Neural crest cell (in vitro differentiated cells): ENCODE measurements at places on chromosomes 5 and 9.

DNA sequence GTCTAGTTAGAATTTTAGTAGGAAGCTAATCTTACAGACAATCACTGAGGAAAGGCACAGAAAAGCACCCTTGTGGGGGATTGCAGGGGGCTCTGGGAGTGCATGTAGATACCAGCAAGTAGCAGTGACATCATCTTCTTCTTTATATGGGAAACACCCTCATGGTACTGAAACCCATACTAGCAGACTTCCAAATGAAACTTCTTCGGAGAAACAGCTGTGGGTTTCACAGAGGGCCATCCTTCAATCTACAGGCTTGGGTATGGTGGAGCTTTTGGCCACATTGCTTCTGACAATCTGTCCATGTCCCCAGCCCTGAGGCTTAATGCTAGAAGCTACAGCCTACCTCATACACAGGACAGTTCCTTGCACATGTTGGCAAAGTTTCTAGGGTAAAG lies 165.2 kb upstream of the NFIB start:
- DNase-seq, result no peak

DNA sequence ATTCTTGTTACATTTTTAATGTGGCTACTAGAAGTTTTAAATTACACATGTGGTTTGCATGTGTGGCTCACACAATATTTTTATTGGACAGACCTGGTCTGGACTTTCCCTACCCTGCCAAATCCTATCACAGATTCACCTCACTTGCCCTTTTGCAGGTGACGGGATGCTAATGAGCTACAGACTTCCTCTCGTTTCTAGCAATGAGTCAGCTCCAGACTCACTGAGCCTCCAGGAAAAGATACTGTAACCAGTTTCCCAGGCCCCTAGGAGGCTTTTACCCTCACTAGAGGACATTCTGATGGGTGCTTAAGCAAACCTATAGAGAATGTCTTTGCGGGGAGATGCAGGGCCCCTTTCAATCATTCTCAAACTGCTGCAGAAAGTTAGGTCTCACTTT lies 135.4 kb downstream of the WDR41 start:
- no peak for DNase-seq

- peak; percentile 80 for DNase-seq
Measured at GRCh38 chr9:19229595-19230354, 718 bp upstream of the DENND4C start.

DNA sequence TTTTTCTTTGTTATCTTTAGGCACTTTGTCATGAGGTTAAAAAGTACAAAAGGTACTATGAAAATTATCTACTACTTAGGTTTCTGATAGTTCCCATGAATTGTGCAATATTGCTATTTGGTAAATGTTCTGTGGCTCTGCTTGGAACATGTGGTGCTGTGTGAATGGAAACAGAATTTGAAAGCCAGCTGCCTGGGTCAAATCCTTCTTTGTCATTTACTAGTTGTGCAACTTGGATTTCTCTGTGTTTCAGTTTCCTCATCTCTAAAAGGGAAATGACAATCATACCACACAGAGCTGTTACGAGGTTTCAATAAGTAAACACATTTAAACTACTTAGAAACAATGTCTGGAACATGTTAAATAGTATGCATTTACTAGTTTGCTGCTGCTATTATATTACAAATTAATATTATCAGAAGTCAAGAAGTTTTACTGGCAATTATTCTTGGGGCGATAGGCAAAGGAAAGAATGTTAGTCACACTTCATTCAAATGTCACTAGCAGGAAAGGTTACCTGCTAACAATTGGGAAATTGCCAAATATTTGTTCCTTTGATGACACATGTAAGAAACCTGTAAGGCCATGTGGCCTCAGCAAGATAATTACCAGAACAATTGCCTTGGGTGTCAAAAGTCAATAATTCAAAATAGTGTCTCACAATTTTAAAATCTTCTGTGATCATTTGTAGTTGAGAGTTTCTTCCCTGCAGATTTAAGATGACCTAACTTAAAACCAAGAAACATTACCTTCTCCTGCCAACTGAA lies 184.8 kb downstream of the KIAA0825 start:
- no peak for DNase-seq

GRCh38 chr5:16805486-16805885 lies 130.6 kb downstream of the MYO10 start:
- DNase-seq, result no peak

GRCh38 chr5:96173366-96173765 lies 211.7 kb upstream of the ELL2 start:
- DNase-seq, result no peak

DNA sequence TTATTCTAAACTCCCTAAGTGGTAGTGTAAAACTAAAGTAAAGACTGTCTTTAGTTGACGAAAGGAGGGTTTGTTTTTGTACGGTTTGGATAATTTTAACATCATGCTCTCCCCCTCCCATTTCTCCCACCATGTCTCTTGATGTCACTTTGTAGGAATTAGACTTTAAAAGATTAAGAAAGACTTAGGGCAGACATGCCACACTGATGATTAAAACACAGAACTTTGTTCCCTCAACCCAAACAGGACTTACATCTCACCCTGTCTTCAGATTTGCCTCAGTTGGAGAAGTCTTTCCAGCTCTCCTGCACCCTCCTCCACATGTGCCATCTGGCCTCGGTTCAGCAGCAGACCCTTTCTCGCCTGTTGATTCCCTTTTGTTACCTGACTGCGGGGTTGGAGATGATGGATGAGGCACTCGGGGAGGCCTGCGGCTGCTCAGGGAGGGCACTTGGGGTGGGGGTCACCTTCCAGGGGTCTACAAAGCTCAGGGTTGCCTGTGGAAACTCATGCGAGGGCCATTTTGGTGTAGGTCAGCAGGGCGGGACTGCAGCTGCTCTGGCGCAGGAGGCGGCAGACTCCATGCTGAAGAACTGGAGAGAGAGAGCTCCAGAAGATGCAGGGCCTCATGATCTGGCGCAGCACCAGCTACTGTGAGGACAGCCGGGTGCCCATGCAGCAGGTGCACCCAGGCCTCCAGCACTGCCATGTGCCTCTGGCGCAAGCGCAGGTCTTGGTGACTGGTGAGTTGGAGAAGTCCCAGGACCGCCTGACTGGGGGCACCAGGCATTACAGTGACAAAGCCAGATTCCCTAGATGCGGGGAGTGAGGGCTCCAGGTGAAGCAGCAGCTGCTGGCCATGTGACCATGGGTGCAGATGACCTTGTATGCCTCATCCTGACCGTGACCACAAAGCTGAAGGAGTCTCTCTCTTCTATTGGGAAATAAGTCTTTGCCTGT lies 24.5 kb upstream of the EXOC3 start:
- DNase-seq, result no peak

DNA sequence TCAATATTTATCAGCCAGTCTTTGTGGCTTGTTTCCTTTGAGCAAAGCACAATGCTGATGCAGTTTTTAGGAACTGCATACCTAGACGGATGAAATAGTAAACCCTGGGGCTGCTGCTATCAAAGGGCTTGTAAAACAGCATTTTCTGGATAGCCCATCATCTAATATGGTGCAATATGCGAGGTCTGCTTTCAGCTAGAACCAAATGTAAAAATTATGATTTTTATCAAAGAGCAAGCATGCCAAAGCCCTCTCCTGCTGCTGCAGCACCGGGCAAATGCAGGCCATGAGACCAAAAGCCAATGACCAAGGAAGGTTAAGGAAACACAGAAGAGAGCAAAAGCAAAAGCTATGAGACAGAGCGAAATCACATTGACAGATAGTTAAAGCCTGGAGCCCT lies 1000.4 kb downstream of the MAT2B start:
- DNase-seq, result no peak

GRCh38 chr9:136331556-136332481 lies 4.5 kb downstream of the GPSM1 start:
- no peak for DNase-seq

DNA sequence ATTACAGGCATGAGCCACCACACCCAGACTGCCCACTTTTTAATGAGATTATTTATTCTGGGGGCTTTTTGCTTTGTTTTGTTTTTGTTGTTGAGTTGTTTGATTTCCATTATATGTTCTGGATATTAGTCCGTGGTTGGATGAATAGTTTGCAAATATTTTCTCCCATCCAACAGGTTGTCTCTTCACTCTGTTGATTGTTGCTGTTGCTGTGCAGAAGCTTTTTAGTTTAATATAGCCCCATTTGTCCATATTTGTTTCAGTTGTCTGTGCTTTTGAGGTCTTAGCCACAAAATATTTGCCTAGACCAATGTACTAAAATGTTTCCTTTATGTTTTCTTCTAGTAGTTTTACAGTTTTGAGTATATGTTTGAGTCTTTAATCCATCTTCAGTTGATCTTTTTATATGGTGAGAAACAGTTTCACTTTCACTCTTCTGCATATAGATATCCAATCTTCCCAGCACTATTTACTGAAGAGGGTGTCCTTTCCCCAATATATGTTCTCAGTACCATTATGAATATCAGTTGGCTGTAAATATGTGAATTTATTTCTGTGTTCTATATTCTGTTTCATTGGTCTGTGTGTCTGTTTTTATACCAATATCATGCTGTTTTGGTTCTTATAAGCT lies 30.2 kb upstream of the TBCA start:
- DNase-seq, result no peak

- peak; percentile 49 for DNase-seq
Measured at GRCh38 chr5:137320056-137321045, 178.8 kb downstream of the SPOCK1 start.

- no peak for DNase-seq
Measured at GRCh38 chr5:34976347-34976746, 47.0 kb downstream of the DNAJC21 start.
